ENCODE measurements at places on chromosomes 5 and 9. TPM values are rescaled to one million over a fixed set of nuclear protein-coding genes. Genes with fewer than 3 reads are reported as not detected.

GRCh38 chr9:100087218-100087617, 11.6 kb downstream of the ERP44 start:
- H3K4me3 ChIP-seq = no peak overlapping the region
- H3K4me1 ChIP-seq = peaks cover 57% of the 10 kb centered on the region
- no peaks in the 10 kb centered on the region for H3K36me3 ChIP-seq
- no peaks in the 10 kb centered on the region for H3K27me3 ChIP-seq
- no peak for DNase-seq

- peaks cover under 1% of the 10 kb centered on the region for H3K4me1 ChIP-seq
- H3K4me3 ChIP-seq = no peak overlapping the region
- no peaks in the 10 kb centered on the region for H3K36me3 ChIP-seq
- DNase-seq = no peak
- no peaks in the 10 kb centered on the region for H3K27me3 ChIP-seq
- H3K27ac ChIP-seq = no peak overlapping the region
Measured at GRCh38 chr5:169826618-169827017, 153.7 kb downstream of the INSYN2B start.

DNA sequence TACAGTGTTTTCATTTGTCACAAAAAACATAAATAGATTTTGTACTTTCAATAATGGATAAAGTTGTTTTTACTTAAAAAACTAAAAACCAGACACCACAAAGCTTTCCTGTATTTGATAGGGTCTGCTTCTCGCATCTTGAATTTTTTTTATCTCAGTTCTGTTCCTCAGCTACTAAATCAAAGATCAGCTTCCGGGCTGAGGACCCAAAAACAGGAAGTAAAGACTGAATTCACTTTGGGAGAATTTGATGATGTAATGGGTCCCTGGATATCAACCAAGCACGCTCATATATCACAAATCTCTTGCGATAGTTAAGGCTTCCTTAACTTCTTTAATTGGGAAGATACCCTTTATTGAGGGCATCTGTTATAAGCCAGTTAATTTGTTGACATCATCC, 24.1 kb downstream of the ITK start:
- no peak overlapping the region for H3K27ac ChIP-seq
- H3K36me3 ChIP-seq = no peaks in the 10 kb centered on the region
- no peak overlapping the region for H3K4me3 ChIP-seq
- H3K27me3 ChIP-seq = no peaks in the 10 kb centered on the region
- no peaks in the 10 kb centered on the region for H3K4me1 ChIP-seq

DNA sequence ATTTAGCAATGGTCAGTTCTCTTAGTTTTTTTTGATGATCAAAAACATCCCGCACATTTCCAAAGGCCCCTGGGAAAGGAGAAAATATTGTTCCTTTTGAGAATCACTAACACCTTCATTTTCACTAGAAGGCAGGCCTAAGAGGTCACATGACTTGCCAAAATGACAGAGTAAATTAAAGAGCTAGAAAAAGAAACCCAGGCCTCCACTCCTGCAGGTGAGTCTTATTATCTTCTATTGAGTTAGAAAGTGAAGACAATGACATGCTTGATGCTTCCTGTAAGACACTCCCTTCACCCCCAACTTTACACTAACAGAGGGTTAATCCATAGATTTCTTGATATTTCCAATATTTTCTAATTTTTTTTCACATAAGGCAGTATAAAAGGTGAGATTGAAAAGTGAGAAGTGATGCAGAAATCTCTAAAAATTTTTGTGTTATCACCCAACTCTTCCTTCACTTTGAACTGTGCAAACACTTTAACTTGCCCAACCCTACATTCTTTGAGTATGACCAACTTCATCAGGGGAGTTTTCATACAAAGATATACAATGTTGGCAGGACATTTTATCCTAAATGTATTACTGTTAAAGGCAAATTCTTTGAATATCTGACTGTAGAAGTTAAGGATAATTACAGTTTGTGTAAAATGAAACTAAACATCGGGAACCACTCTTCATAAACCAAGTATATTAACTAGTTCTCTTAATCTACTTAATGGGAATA, 57.1 kb downstream of the SUB1 start:
- DNase-seq = no peak
- H3K4me1 ChIP-seq = no peaks in the 10 kb centered on the region
- H3K27me3 ChIP-seq = no peaks in the 10 kb centered on the region
- H3K36me3 ChIP-seq = no peaks in the 10 kb centered on the region
- peak overlapping the region; percentile 33 for H3K27ac ChIP-seq

CCL28 gene
- total RNA-seq = 5.3 TPM

- DNase-seq = no peak
- peaks cover 4% of the 10 kb centered on the region for H3K27me3 ChIP-seq
- no peak overlapping the region for H3K4me3 ChIP-seq
- H3K27ac ChIP-seq = no peak overlapping the region
- peaks cover 15% of the 10 kb centered on the region for H3K4me1 ChIP-seq
Measured at GRCh38 chr9:136705564-136705963, 6.8 kb upstream of the DIPK1B start.

GRCh38 chr5:180253036-180253824, 38.7 kb downstream of the MAPK9 start:
- H3K4me1 ChIP-seq = no peaks in the 10 kb centered on the region
- DNase-seq = no peak
- H3K27ac ChIP-seq = no peak overlapping the region
- H3K36me3 ChIP-seq = peaks cover 100% of the 10 kb centered on the region
- H3K4me3 ChIP-seq = no peak overlapping the region

EQTN gene
- total RNA-seq = 0.37 TPM

ROPN1L gene
- 0.50 TPM for total RNA-seq

DNA sequence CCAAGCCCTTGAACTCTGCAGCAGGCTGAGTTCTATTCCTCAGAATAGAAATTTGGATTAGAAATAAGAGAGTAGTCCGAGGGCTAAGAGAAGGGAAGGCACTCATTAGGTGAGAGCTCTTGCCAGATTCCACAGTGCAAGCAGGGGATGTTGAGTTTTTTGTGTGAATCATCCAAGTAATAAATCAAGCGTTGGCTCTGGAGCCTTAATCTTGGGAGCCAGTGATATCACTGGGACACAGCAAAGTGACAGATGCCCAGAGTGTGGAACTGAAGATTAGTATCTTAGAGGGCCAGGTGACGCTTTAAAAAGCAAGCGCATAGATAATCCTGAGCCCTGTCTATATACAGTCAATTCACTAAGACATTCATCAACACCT, 60.3 kb downstream of the FOXD1 start:
- peaks cover 18% of the 10 kb centered on the region for H3K27me3 ChIP-seq
- no peaks in the 10 kb centered on the region for H3K36me3 ChIP-seq
- no peak for DNase-seq
- no peak overlapping the region for H3K27ac ChIP-seq
- H3K4me1 ChIP-seq = no peaks in the 10 kb centered on the region
- no peak overlapping the region for H3K4me3 ChIP-seq

DNA sequence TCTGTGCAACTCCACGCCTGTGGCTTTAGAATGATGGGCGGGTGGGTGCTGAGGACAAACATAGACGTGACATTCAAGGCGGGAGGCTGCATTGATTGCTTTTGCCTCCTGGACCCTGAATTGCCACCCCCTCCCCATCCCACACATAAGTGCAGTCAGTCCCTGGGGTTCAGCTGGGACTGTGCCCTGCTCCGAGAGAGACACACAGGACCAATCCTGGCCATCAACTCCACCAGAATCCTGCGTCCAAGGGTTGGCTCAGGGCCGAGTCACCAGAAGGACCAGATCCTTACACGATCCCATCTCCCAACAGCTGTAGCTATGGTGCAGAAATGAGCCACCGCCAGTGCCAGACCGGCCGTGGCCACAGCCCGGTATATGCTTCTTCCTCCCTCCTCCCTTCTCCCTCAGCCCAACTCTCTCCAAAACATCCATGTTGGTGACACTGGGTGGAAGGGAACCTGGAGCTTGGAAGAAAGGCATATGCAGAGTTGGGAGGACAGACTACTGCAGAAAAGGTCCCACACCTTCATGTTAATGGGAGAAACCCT, 27.4 kb downstream of the IRX2 start:
- DNase-seq = no peak
- H3K4me3 ChIP-seq = no peak overlapping the region
- H3K4me1 ChIP-seq = no peaks in the 10 kb centered on the region
- no peaks in the 10 kb centered on the region for H3K27me3 ChIP-seq
- H3K27ac ChIP-seq = no peak overlapping the region

- H3K36me3 ChIP-seq = no peaks in the 10 kb centered on the region
- no peak overlapping the region for H3K27ac ChIP-seq
- H3K27me3 ChIP-seq = no peaks in the 10 kb centered on the region
- DNase-seq = no peak
- H3K4me1 ChIP-seq = peaks cover 8% of the 10 kb centered on the region
Measured at GRCh38 chr9:129221233-129221632, 43.2 kb upstream of the IER5L start.

RNF183 gene
- total RNA-seq = not detected

- H3K36me3 ChIP-seq = no peaks in the 10 kb centered on the region
- H3K4me1 ChIP-seq = peaks cover 6% of the 10 kb centered on the region
- H3K27ac ChIP-seq = no peak overlapping the region
- no peaks in the 10 kb centered on the region for H3K27me3 ChIP-seq
Measured at GRCh38 chr5:113166852-113167366, 190.3 kb downstream of the DCP2 start.

SPATA31D4 gene
- not detected for total RNA-seq

- no peak overlapping the region for H3K27ac ChIP-seq
- H3K36me3 ChIP-seq = no peaks in the 10 kb centered on the region
- H3K27me3 ChIP-seq = no peaks in the 10 kb centered on the region
- no peak for DNase-seq
Measured at GRCh38 chr9:29449306-29449705, 1876.0 kb upstream of the C9orf72 start.

GRCh38 chr5:118960557-118960956, 27.8 kb downstream of the DTWD2 start:
- H3K27me3 ChIP-seq = no peaks in the 10 kb centered on the region
- no peak overlapping the region for H3K4me3 ChIP-seq
- H3K36me3 ChIP-seq = no peaks in the 10 kb centered on the region
- DNase-seq = no peak

GRCh38 chr5:98157368-98157767, 616.1 kb upstream of the RGMB start:
- DNase-seq = no peak
- no peak overlapping the region for H3K27ac ChIP-seq
- no peak overlapping the region for H3K4me3 ChIP-seq
- H3K27me3 ChIP-seq = no peaks in the 10 kb centered on the region

IFNA21 gene
- total RNA-seq = not detected

- DNase-seq = peak; percentile 50
- peak overlapping the region; percentile 75 for H3K27ac ChIP-seq
- no peak overlapping the region for H3K4me3 ChIP-seq
- H3K36me3 ChIP-seq = no peaks in the 10 kb centered on the region
Measured at GRCh38 chr5:67214707-67215447, 18.3 kb upstream of the CD180 start.

GRCh38 chr5:1747079-1747802, 52.4 kb downstream of the MRPL36 start:
- no peak overlapping the region for H3K27ac ChIP-seq
- no peaks in the 10 kb centered on the region for H3K27me3 ChIP-seq
- no peak overlapping the region for H3K4me3 ChIP-seq
- no peaks in the 10 kb centered on the region for H3K36me3 ChIP-seq
- no peaks in the 10 kb centered on the region for H3K4me1 ChIP-seq

DNA sequence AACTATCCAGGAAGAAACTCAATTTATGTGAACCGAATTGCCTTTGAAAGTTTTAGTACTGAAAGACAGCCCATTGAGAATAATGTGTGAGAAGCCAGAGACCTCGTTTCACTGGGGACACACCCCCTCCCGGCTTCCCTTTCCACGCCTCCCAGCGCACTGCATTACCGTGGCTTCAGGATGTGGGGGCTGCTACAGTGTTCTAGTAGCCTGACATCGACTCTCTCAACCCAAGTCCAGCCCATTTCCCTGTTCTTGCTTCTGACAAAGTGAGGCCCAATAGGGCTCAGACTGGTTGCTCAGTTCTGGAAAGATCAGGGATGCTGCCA, 3.5 kb downstream of the PAX5 start:
- no peak overlapping the region for H3K4me3 ChIP-seq
- peaks cover 23% of the 10 kb centered on the region for H3K4me1 ChIP-seq
- H3K27me3 ChIP-seq = peaks cover 100% of the 10 kb centered on the region
- no peak for DNase-seq
- no peaks in the 10 kb centered on the region for H3K36me3 ChIP-seq
- H3K27ac ChIP-seq = no peak overlapping the region

DNA sequence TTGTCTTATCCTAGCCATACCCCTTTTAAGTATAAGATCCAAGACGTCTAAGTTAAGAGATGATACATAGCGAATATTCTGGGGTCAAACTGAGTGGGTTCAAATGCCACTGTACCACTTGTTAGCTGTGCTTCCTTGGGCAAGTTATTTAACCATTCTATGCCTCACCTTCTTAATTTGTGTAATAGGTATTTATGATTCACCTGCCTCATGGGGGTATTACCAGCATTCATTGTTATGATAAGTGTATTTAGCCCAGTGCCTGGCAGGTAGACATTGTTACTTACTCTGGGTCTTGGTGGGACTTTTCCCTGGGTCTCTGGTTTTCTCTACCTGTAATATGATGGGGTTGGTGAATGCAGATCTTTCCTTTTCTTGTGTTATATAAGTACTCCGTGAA, 3.8 kb downstream of the LARP1 start:
- no peak for DNase-seq
- no peaks in the 10 kb centered on the region for H3K27me3 ChIP-seq

- H3K27ac ChIP-seq = no peak overlapping the region
- DNase-seq = no peak
- no peak overlapping the region for H3K4me3 ChIP-seq
- no peaks in the 10 kb centered on the region for H3K27me3 ChIP-seq
Measured at GRCh38 chr5:34692786-34693185, 36.7 kb downstream of the RAI14 start.

AGGF1 gene
- total RNA-seq = 21.0 TPM

LMX1B gene
- 0.05 TPM for total RNA-seq

- peak; percentile 83 for DNase-seq
- peak overlapping the region; percentile 58 for H3K4me3 ChIP-seq
- peaks cover 22% of the 10 kb centered on the region for H3K4me1 ChIP-seq
- no peaks in the 10 kb centered on the region for H3K27me3 ChIP-seq
- peak overlapping the region; percentile 96 for H3K27ac ChIP-seq
Measured at GRCh38 chr5:108727236-108727650, 20.5 kb upstream of the FER start.

NUTM2F gene
- total RNA-seq = not detected

DNA sequence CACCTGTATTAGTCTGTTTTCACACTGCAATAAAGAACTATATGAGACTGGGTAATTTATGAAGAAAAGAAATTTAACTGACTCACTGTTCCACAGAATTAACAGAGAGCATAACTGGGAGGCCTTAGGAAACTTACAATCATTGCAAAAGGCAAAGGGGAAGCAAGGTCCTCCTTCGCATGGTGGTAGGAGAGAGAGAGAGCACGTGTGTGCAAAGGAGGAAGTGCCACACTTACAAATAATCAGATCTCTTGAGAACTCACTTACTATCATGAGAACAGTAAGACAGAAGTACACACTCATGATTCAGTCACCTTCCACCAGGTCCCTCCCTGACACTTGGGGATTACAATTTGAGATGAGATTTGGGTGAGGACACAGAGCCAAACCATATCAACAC, 258.7 kb downstream of the TRIM32 start:
- no peak overlapping the region for H3K27ac ChIP-seq
- DNase-seq = no peak
- H3K36me3 ChIP-seq = no peaks in the 10 kb centered on the region
- no peaks in the 10 kb centered on the region for H3K4me1 ChIP-seq

LHX3 gene
- total RNA-seq = not detected

GRCh38 chr5:132677682-132678400, 4.1 kb downstream of the IL4 start:
- no peak overlapping the region for H3K27ac ChIP-seq
- H3K36me3 ChIP-seq = no peaks in the 10 kb centered on the region
- DNase-seq = no peak
- peaks cover 9% of the 10 kb centered on the region for H3K4me1 ChIP-seq
- H3K4me3 ChIP-seq = no peak overlapping the region

Data from left lung (tissue), 14 donors.